ENCODE measurements at places on chromosomes 5 and 9. TPM values are rescaled to one million over a fixed set of nuclear protein-coding genes. Genes with fewer than 3 reads are reported as not detected.
A peak's percentile ranks its signal among the peaks of the same experiment; 100 is the strongest.

GRCh38 chr9:99803694-99804093 is 18.0 kb upstream of the NR4A3 start:
- DNase-seq = no peak

DNA sequence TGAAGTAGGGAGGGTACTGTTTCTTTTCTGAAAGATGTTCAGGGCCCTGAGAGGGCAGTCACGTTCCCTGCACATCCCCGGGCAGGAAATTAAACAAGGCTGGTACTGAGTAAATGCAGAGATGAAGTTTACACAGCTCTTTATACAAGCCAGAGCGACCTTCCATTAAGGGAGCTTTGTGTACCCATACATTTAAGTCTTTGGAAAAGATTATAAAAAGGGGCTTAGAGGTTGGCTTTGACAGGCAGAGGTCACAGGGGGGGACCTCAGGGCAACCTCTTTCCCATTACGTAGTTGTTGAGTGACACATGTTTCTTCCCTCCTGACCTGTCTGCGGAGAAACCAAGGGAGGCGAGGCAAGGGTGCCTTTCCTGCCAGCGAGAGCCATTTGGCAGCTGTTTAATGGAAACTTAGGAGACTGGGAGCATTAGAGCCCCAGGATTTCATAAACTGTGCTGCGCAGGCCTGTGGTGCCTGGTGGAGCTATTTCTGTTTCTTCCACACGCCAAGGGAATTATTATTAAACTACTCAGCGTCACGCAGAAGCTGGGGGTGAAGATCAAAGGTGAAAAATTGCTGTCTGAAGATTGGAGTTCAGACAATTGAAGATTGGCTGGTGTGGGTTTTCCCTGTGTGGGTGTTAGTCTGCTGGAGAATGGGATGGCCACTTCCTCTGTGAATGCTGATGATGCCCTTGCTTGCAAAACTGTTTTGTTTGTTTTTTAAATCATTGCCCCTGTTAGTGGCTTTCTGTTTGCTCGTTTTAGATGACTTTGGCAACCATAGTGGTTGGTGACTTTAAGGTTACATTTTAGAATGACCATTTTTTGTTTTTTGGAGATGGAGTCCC is 3.2 kb upstream of the SMIM32 start:
- no peak for DNase-seq

DNA sequence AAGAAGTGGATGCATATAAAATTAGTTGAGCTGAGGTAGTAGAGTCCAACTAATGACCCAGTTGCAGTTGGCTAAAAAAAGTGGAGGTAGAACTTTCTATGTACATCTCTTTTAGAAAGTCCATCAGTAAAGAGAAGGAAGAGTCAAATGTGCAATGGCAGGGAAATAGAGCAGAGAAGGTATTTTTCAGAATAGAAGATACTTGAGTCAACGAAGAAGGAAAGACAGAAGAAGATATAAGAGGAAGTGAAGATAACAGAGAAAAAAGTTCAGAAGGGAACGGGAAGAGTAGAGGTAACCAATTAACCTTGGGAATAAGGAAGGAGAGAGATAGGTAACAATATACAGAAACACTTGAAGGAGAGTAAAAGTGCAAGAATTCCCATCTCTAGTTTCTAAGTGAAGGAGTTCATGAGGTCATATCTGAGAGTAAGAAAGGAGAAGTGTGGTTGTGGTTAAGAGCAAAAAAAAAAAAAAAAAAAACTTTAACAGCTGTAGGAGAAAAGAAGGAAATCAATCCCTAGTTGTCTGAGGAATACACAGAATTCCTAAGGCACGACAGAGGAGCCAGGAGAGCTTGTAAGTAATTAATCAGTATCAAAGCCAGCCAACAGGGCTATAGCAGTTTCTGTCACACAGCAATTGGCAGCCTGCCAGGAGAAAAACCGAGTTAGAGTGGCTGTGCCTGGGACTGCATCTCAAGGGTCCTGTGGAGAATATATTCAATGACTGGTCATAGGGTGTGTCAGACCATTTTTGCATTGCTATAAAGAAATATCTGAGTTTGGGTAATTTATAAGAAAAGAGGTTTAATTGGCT is 61.0 kb downstream of the ARL15 start:
- DNase-seq = peak; percentile 42

The PIP5KL1 gene
- polyA plus RNA-seq = 4.9 TPM

GRCh38 chr5:50365426-50366251 is 75.4 kb downstream of the EMB start:
- DNase-seq = no peak

DNA sequence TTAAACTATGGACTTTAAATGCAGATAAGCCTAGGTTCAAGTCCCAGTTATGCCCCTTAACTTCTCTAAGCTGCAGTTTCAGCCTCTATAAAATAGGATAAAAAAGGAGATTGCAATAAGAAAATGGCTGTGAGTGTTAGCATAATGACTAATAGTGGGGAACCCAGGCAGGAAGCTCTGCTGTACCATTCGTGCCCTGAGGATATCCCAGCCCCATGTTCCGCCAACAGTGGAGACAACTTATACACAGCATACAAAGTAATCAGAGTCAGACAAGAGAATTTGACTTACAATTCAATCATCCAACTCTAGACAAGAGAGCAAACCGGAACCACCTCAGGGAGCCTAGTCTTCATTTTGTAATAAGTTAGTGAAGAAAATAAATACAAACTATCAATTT is 141.5 kb upstream of the FSTL4 start:
- no peak for DNase-seq

DNA sequence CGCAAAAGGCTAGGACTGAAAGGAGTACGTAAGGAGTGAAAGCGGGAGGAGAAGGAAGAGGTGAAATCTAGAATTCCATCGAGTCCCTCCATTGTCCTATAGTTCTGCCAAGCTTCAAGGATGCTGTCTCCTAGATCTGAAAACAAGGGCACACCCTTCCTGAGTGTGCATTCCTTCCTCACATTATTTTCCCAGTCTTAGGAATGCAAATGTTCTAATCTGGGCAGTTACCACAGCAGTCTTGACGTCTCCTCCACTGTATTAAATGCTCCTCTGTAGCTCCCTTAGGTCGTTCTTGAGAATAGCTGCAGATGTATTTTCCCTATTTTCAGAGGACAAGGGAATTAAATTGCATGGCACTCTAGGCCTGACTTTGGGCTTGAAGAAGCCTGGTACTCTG is 127.6 kb downstream of the SLIT3 start:
- DNase-seq = no peak

The PCDHAC1 gene
- 0.41 TPM for polyA plus RNA-seq

GRCh38 chr5:1396293-1396816 is 48.9 kb downstream of the SLC6A3 start:
- no peak for DNase-seq

The OCLN gene
- polyA plus RNA-seq = 19.7 TPM

The ASPN gene
- polyA plus RNA-seq = 2.2 TPM

- DNase-seq = no peak
Observed at GRCh38 chr9:6779417-6780241, 21.9 kb downstream of the KDM4C start.

- peak; percentile 93 for DNase-seq
Observed at GRCh38 chr9:3948826-3949556, 350.9 kb downstream of the GLIS3 start.

GRCh38 chr9:16154521-16155078 is 601.8 kb downstream of the CCDC171 start:
- peak; percentile 65 for DNase-seq

- DNase-seq = no peak
Observed at GRCh38 chr5:173045474-173045873, 10.7 kb upstream of the CREBRF start.

The PCDHGA11 gene
- 0.65 TPM for polyA plus RNA-seq

DNA sequence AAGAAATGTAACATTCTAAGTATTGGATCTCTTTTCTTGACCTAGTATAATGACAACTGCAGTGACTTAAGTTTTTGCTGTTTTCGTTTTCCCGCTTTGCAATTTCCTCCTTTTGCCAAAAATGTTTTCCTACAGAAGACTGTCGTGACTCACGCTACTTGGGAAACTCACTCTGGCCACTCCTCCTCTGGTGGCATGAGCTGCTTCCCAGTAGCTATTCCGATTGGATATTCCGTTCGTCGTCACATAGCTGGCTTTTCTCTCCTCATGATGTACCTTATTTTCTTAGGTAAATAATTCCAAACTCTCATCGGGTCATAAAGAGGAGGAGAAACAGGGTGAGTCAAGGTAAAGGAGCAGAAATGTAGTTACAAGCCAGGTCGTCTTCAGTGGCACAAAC is 64.9 kb downstream of the GOLPH3 start:
- DNase-seq = no peak

DNA sequence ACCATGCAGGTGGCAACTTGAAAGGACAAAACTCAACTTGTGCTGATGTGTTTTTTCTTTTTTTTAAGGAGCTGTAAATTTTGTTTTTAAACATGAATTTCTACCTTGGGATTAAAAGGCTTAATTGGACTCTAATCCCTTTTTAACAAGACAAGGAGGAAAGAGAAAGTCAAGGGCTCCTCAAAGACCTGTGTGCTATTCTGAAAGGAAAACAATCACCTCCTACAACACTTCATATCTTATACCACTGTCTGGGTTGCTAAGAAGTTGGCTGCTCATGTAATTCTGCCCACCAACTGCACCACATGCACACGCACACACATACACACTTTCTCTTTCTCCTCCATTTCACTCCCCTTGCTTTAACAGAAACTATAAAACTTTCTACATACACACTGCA is 78.6 kb downstream of the SH3RF2 start:
- DNase-seq = no peak

The CRHBP gene
- polyA plus RNA-seq = 0.30 TPM

The FOXD4L6 gene
- not detected for polyA plus RNA-seq

The SPINK6 gene
- 0.25 TPM for polyA plus RNA-seq

DNA sequence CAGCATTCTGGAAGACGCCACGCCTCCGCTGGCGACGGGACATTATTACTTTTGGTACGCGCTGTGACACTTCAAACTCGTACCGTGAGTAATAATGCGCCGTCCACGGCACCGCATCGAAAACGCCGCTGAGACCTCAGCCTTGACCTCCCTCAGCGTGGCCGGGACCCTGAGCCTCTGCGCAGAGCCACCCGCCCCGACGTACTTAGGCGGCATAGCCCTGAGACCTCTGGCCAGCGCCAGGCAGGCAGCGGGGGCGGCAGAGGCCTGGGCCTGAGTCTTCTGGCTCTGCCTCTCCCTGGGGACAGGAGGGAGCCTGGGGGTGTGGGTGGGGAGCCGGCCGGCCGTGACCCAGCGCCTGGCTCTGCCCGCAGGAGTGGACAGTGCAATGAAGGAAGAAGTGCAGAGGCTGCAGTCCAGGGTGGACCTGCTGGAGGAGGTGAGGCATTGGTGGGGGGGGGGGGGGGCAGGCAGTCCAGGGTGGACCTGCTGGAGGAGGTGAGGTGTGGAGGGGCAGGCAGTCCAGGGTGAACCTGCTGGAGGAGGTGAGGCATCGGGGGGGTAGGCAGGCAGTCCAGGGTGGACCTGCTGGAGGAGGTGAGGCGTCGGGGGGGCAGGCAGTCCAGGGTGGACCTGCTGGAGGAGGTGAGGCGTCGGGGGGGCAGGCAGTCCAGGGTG is 8.0 kb downstream of the EGFL7 start:
- no peak for DNase-seq

GRCh38 chr5:108398964-108399363 is 17.1 kb upstream of the FBXL17 start:
- DNase-seq = no peak

The IL33 gene
- 16.5 TPM for polyA plus RNA-seq

GRCh38 chr9:113781381-113781780 is 94.7 kb upstream of the ZNF618 start:
- no peak for DNase-seq

The TMEFF1 gene
- not detected for polyA plus RNA-seq

The ABL1 gene
- 28.3 TPM for polyA plus RNA-seq

The IL13 gene
- polyA plus RNA-seq = not detected

GRCh38 chr5:138643040-138643791 is 68.0 kb upstream of the HSPA9 start:
- DNase-seq = no peak

DNA sequence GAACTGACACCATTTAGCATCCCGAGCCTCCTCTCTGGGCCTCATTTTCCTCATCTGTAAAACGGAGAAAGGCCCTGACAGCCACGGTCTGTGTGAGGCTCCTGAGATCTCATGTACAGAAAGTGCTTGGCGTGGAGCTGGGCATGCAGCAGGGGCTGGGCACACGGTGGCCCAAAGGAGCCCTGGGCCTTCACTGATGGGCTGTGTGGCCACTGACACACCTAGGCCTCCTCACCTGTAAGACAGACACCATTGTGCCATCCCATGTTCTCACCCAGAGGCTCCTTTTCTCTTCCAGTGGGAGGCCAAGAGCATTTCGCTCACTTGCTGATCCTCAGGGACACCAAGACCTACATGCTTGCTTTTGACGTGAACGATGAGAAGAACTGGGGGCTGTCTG is 1.6 kb downstream of the ORM1 start:
- DNase-seq = no peak

- no peak for DNase-seq
Observed at GRCh38 chr5:6058055-6058715, 320.2 kb downstream of the MED10 start.

DNA sequence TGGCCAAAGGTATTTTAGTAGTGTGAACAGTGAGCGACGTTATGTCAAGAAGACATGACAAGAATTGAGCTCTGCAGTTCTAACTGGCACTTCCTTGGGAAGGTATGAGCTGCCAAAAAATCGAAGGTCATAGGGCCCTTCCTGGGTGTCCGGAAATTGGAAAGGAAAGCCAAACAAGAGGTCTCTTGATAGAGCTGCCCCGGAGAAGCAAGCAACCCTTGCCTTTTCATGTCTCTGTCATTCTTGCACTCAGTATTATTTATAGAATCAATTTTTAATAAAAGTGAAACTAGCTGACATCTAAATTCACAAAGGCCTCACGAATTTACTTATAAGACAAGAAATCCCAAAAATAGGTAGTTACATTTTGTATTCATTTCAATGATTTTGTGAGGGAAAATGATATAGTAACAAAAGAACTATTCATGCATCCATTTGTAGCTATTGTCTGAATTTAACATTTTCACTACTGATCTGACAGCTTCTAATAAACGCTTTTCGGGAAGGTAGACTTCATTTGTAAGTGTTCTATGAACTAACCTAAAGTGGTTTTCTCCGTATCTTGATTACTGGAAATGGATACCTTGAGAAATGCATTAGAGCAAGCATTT is 113.8 kb upstream of the VCAN start:
- DNase-seq = no peak

DNA sequence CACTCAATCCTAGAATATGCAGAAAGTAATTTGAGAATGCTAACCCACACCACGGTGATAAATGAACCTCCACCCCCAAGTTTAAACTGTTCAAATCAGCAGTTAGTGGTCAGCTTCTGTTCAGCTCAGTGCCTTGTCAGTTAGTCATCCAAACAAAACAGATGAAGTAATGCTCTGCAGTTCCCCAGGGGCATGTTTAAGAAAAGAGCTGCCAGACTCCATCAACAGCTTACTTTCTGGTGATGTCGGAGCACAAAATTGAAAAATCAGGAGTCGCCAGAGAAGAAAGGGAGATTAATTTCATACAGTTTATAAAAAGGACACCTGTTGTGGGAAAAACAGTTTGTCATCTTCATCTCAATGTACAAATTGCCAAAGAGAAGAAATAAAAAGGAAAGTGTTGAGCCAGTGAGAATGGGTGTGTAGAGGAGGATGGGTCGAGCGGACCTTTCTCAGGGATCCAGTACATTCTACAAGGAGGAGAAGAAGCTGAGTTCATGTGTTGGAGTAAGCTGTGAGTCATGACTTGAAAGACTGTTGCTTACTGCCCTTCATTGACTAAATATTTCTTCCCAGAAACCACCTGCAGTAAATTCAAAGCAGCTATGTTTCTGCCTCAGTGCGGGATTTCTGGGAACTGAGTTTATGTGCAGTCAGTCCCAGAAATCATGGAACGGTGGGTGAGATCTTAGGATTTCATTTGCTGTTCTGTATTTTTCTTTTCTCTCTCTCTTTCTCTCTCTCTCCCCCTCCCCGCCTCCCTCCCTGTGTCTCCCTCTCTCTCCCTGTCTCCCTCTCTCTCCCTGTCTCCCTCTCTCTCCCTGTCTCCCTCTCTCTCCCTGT is 13.7 kb downstream of the TRIO start:
- no peak for DNase-seq
